ENCODE measurements at places on chromosomes 2 and 18.

GRCh38 chr18:69102959-69103358 lies 297.7 kb upstream of the DOK6 start:
- DNase-seq, result no peak

GRCh38 chr2:212030709-212031108 lies 507.9 kb downstream of the ERBB4 start:
- no peak for DNase-seq

DNA sequence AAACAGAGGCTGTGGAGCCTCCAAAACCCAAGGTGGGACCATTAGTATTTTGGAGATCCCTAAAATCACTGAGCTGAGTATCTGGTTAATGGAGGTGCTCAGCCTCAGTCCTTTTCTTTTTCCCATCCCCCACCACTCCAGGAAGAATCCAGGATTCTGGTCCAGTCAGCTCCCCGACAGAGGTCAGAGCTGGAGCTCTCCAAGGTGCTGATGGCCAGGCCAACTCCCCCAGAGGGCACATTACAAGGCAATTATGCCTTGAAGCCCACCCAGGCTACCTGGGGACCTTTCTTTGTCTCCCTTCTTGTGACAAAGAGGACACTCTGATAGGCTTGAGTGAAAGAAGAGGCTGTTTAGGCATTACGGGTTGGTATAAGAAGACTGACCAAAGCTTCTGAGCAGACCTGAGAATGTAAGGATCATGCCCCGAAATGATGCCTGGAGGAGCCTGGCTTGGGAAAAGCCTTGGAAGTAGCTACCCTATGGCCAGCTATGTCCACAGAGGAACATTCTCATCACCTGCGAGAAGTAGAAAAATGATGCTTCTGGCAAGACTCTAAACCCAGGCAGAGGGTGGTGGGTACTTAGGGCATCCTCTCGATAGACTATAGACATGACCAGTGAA lies 102.5 kb upstream of the LDAH start:
- no peak for DNase-seq

GRCh38 chr2:222761888-222762287 lies 90.4 kb downstream of the MOGAT1 start:
- DNase-seq, result no peak

GRCh38 chr2:155099784-155100183 lies 401.3 kb downstream of the KCNJ3 start:
- no peak for DNase-seq

DNA sequence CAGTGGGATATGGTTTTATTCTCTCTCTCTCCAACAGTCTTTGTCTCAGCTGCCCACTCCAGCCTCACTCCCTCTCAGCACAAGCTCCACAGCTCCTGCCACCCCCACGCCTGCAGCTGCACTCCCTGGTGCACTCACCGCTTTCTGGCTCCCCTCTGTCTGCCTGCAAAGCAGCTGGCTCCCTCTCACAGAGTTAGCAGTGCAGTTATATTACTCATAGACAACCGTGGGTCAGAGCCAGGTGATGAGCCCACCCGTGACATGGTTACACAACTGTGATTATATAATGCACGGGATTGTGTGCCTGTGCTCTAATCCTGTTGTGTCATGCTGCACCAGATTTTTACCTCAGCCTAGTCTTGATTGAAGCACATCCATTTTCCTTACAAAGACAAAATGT lies 276.9 kb upstream of the CHAC2 start:
- DNase-seq, result no peak

- no peak for DNase-seq
Measured at GRCh38 chr2:100606726-100607343, 44.0 kb downstream of the PDCL3 start.

GRCh38 chr2:200705305-200706041 lies 106.2 kb upstream of the BZW1 start:
- DNase-seq, result no peak

DNA sequence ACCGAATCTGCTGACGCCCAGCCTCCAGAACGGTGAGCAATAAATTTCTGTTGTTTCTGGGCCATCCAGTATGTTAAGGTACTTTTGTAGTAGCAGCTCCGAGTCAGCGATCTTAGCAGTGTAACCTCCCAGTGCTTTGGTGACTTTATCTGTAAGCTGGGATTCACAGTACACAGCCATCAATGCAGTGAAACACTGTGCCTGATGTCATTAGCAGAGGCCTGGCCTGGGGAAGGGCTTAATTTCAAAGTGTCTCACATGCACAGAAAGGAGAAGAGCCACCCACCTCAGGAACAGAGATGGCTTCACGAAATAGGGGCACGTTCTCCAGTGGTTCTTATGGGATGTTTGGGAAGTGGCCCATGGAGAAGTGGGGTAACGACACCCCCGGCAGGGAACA lies 281.2 kb downstream of the PHLPP1 start:
- no peak for DNase-seq

DNA sequence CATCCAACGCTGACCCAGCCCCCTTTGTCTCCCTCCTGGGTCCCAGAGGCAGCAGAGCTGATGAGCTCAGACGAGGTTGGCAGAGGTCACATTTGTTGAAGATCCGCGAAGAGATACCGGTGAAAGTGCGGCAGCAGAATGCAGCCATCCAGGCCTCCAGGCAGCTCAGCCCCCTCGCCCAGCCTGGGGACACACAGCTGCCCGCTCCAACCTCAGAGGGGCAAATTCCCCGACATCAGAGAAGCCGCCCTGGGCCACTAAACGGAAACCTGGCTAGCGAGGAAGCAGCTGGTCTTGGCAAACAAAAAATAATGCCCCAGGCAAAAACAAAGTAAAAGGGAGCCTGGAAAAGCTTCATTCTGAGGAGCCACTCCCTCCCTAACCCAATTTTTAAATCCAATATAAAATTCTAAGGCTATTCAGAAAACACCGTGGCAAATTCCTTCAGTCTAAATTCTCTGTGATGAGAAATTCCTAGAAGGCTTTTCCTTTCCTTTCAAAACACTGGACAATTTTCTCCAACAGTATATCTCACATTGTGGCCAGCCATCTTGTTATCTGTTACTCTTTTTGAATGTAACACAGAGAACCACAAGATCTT lies 262.4 kb downstream of the SS18 start:
- DNase-seq, result no peak

DNA sequence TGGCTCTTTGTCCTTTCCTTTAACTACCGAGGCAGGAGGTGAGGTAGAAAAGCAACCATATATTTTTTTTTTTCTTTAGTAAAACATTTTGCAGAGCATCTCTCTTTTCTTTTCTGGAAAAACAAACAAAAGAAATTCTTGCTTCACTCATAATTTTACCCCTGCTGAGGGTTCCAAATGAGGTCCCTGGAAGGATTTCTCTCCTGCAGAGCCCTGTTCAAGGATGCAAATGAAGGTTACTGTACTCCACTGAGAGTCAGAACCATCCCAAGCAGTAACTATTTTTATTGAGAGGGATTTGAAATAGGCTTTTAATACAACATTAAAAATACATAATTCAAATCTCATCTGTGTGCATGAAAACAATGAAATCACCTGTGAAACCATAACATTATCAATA lies 19.5 kb upstream of the MYO1B start:
- DNase-seq, result no peak

GRCh38 chr18:26535630-26536029 lies 12.7 kb downstream of the KCTD1 start:
- no peak for DNase-seq

DNA sequence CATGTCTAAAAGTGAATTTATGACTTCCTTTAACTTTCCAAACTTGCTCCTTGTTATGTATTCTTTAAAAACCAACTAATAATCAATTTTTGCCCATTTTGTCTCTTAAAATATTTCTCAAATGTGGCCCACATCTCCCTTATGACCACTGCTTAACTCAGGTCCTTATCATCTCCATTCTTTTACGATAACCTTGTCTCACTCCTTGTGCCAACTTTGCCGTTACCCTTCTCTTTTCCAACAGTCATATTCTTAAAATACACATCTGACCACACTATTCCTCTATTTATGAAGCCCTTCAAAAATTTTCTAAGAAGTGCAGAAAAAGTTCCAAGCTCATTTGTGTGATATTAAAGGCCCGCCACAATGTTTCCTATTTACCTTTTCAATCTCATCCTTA lies 47.8 kb downstream of the PPP1R1C start:
- no peak for DNase-seq

GRCh38 chr2:48574353-48575287 lies 43.0 kb upstream of the GTF2A1L start:
- no peak for DNase-seq

DNA sequence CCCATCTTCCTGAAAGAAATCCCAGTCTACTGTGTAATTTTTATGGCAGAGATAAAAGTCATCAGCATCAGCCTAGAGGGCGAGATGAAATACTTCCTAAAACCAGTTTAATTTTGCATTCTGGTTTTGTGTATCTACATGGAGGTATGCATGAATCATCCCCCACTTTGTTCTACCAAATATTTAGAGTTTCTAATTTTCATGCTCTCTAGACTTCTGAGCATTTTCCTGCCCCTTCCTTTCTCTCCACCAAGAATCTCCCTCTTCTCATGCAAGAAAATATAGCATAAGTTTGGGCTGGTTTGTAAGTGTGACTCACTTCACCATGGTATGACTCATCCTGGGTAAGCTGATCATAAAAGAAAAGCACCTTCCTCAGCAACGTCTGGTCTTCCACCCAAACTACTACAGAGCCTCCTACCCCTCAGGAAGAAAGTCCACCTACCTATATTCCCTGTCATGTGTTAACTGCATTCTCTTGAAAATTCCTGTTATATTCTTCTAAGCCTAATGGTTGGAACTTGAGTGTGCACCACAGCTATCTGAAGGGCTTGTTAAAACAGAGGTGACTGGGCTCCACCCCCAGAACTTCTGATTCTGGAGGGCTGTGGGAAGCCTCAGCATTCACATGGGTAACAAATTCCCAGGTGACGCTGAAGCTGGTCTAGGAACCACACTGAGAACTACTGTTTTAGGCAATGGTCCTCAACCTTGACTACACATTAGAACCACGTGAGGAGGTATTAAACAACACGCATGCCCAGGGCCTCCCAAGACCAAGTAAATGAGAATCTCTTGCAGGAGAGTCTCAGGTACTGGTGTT lies 37.4 kb upstream of the RAPGEF4 start:
- DNase-seq, result no peak

GRCh38 chr2:53182601-53183000 lies 585.0 kb upstream of the CHAC2 start:
- DNase-seq, result no peak

GRCh38 chr18:40423291-40423690 lies 1531.7 kb upstream of the PIK3C3 start:
- no peak for DNase-seq

GRCh38 chr2:8391584-8391983 lies 290.3 kb upstream of the ID2 start:
- no peak for DNase-seq

DNA sequence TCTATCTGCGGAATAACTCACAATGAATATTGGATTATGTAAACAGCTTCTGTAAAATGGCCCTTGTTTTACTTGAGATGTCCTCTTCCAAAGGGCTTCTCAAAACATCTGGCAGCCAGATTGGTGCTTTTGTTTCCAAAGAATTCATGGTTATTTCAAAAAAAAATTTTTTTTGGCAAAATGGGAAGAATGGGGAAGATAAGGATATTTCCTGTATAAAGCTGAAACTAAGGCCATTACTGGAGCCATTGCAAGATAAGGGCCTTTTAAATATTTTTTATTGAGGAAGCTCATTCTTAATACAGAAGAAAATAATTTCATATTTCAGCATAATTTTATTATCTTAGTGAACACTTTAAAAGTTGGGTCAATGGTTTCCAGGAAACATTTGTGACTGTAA lies 259.1 kb downstream of the GALNT13 start:
- DNase-seq, result no peak

DNA sequence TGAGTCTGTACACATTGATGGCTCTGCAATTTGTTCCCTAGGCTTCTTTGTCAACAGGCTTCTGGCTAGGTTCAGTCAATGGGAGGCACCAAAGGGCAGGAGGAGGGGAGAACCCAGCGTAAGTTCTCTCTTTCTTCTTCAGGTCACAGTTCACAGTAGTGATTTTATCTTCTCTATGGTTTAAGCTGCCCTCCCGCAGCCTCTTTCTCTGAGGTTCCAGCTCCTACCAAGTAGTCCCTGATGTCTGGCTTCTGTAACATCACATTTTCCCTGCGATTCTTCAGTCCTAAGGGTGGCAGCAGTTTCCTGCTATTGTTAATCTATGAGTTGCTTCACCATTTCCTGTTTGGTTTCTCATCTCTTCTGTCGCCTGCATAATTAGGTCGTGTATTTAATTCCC lies 107.4 kb downstream of the CPO start:
- DNase-seq, result no peak
